ENCODE measurements at places on chromosomes 16 and 17.

GRCh38 chr17:80449194-80449929, 27.0 kb downstream of the NPTX1 start:
- DNase-seq: no peak

DNA sequence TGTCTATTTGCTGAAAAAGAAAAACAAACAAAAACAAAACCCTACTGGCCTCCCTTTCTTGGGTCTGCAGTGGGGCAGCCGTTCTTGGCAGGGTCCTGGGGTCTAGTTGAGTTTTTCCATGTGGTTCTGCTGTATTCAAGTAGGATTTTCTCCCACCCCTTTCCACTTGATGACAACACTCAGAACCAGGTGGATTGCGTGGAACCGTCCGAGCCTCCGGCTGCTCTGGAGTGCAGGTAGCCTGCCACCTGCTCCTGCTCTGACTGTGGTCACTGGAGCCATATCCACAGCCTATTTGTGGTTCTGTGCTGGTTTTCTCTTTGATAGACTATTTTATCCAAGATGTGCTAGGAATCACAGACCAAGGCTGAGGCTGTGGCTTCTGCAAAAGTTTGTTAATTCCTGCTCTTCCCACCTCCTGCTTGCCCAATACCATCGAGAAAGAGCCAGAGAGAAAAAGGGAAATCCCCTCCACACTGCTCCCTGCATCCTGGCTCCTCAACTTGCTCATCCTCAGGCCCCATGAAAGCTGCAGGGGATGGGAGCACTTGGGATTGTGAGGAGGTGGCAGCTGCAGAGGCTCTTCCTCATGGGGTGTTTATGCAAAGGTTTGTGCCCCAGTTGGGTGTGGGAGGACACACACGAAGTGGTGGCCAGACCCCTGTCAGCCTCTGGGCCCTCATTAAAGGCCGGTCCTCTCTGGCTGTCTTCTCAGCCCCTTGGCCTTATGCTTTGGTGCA, 377.8 kb upstream of the TNRC6C start:
- no peak for DNase-seq

GRCh38 chr17:29409963-29410362, 19.8 kb downstream of the TAOK1 start:
- no peak for DNase-seq

DNA sequence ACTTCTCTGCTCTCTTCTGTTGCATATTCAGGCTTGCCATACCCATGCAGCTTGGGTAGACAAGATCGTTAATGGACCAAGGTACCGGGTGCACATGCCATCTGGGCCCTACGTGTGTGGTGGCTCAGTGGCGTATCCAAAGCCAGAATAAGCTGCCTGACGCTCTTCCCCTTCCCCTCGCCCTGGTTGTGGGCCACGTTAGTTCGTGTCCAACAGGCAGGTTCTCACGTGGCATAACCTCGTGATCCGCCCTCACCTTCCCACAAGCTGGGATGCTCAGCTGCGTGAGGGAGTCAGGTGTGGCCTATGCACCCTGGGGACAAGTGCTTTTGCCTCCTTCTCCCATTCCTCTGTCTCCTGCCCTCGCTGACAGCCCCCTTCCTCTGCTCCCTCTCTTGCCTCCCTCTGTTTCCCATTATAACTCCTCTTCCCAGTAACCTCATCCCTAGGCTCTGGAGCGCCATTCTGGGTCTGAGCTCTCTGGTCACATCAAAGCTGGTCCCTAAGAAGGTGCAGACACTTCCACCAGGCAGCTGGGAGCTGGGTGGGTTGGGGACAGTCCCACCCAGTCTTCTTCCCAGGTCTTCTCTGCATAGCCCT, 77.6 kb downstream of the PLD6 start:
- no peak for DNase-seq

DNA sequence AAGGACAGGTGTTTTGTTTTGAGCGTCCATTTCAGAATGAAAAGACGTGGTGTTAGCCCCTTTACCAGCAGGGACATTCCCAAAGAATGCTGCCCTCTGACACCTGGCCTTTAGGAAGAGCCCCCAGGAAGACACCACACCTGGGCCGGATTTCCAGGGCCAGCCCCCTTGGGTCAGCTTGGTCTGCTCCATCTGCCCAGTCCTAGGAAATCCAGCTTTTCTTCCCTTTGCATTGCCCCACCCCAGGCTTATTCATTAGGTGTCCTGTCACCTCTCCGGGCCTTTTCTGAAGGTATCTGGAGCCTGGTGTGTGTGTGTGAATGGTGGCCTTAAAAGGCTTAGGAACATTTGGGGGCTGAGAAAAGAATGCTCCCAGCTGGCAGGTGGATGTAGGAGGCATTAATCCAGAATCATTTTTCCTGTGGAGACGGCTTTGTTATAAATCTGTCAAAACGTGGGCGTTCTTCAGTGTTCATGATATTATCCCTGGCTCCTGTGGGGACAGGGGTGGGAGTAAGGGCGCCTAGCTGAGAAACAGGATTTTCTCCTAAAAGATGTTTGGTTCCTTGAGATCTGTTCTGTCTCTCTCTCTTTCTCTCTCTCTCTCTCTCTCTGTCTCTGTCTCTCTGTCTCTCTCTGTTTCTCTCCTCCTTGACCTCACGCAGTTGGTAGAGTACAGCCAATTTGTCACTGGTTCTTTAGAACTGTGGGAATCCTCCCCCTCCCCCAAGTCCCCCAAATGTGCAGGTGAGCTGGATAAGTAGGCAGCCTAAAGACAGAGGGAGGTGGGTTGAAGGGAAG, 84.0 kb downstream of the NTN1 start:
- DNase-seq: no peak

- no peak for DNase-seq
Observed at GRCh38 chr17:34820248-34820801, 140.9 kb downstream of the CCT6B start.

GRCh38 chr16:30948667-30949649, at the start of gene ORAI3:
Gene ORAI3 (plus strand): TSS chr16:30949068. CDS start chr16:30949290, 222 bp downstream.
- DNase-seq: peak; percentile 81

DNA sequence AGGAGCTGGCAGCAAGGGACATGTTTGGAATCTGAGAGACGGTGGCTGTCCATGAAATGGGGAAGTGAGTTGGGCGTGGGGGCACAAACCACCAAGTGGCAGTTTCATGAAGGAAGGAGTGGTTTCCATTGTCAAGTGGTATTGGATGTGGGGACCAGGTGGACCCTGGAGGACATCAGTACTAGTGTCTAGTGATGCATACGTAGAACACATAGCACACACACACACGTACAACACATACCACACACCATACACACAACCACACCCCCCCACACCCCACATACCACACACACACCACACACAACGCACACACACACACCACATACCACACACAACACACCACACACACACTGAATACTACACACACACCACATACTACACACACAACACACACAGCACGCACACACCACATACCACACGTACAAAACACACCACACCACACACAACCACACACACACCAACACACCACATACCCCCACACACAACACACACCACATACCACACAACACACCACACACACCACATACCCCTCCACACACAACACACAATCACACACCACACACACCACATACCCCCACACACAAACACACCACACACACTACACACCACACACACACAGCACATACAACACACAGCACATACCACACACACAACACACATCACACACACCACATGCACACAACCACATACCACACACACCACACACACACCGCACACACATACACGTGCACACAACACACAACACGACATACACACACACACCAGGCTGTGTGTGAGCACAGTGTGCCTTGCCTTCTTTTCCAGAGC, 41.1 kb upstream of the GSE1 start:
- DNase-seq: no peak

- DNase-seq: no peak
Observed at GRCh38 chr17:77698903-77699623, 259.4 kb upstream of the TNRC6C start.

GRCh38 chr16:13921328-13921727, 1.4 kb downstream of the ERCC4 start:
- no peak for DNase-seq

DNA sequence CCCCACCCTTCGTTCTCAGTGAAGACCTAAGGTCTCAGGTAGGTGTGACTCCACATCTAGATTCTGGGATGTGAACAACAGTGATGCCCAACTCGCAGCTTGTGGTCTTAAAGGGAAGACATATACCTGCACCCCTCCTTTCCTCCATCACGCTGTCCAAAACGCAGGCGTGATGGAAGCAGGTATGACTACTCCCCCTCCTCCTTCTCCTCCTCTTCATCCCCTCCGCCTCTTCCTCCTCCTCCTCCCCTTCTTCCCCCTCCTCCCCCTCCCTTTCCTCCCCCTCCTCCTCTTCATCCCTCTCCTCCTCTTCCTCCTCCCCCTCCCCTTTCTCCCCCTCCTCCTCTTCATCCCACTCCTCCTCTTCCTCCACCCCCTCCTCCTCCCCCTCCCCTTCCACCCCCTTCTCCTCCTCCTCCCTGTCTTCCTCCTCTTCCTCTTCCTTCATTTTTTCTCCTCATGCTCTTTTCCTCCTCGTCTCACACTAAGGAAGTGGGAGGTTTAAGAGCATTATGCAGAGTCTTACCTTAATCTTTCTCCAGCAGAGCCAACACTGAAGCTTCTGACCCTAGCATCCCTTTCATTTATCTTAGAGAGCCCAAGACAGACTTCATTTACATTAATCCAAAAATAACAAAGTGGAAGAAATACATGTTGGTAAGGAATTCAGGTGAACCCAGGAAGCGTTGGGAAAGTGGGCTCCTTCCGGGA, 352.5 kb downstream of the FOXL1 start:
- no peak for DNase-seq

DNA sequence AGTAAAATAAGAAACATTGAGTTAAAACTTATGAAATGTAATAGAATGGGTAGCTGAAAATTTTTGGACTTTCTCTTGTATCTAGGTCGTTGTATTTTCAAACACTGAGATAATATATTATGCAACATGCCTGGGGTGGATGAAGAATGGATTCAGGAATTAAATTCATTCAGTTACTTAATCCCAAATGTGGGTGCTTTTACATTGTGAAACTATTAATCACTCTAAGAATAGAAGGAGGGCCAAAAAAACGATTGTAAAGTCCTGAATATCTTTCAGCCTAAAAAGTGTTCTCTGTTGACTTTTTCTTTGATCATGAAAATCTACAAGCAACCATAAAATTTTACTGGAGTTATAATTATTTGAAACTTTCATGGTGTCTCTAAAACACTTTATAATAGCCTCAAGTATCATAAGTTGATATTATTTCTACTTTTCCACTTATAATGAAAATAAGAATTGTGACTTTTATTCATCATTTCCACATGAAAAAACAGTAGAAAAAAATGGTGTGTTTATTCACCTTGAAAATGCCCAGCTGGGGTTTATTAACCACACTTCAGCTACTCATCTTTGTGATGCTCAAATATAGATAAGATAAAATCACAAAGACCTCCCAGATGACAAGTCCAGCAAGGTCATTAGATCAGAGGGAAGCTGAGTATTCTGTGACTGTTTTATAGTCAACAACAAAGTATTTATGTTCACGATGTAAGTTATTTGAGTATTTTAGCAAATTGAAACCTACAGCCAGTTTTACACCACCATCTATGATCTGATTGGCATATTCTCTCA, 619.9 kb upstream of the SOX9 start:
- DNase-seq: no peak

- DNase-seq: no peak
Observed at GRCh38 chr17:65261152-65261551, 124.0 kb downstream of the RGS9 start.

GRCh38 chr17:61131585-61131984, 268.1 kb upstream of the TBX2 start:
- no peak for DNase-seq

DNA sequence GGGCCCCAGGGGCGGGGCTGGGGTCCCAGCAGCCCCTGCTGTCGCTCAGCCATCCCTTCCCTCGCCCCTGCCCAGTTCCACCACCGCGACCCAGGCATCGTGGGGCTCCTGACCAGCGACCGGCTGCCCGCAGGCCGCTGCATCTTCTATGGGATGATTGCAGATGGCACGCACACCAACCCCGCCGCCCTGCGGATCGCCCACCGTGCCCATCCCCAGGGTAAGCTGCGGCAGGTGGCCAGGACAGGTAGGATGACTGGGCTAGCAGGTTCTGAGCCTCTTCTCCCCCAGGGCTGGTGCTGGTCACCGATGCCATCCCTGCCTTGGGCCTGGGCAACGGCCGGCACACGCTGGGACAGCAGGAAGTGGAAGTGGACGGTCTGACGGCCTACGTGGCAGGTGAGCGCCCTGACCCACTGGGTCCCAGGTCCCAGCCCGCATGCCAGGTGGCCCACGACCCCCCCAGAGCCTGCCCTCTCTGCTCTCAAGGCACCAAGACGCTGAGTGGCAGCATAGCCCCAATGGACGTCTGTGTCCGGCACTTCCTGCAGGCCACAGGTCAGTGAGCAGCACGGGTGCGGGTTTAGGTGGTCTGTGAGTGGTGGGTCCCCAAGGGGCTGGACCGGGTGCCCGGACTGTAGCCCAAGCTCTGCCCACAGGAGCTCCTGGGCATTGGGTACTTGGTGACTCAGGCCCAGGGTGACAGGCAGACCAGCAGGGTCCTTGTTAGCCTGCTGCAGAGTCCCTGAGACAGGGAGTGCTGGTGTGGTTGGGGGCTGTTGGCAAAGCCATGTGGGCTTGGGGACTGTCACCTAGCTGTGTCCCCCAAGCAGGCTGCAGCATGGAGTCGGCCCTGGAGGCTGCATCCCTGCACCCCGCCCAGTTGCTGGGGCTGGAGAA, 2.8 kb downstream of the CEMP1 start:
- DNase-seq: no peak

DNA sequence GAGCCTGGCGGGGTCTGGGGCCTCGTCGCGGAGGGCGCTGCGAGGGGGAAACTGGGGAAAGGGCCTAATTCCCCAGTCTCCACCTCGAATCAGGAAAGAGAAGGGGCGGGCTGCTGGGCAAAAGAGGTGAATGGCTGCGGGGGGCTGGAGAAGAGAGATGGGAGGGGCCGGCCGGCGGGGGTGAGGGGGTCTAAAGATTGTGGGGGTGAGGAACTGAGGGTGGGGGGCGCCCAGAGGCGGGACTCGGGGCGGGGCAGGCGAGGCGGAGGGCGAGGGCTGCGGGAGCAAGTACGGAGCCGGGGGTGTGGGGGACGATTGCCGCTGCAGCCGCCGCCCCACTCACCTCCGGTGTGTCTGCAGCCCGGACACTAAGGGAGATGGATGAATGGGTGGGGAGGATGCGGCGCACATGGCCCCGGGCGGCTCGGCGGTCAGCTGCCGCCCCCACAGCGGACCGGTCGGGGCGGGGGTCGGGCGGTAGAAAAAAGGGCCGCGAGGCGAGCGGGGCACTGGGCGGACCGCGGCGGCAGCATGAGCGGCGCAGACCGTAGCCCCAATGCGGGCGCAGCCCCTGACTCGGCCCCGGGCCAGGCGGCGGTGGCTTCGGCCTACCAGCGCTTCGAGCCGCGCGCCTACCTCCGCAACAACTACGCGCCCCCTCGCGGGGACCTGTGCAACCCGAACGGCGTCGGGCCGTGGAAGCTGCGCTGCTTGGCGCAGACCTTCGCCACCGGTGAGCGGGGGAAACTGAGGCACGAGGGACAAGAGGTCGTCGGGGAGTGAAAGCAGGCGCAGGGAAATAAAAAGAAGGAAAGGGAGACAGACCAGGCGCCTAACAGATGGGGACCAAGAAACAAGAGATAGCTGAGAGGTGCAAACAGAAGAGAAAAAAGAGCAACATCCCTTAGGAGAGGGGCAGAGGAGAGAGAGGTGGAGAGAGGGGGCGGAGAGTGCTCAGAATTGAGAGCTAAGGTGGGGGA, at the start of gene PNMT:
Gene PNMT, plus strand, starts transcription at position 509 of the 980 bp plus-strand sequence. Its CDS starts 23 bp downstream, at position 532.
- DNase-seq: peak; percentile 80

- peak; percentile 27 for DNase-seq
Observed at GRCh38 chr17:60153606-60154390, 4.0 kb downstream of the CA4 start.

Data from tongue (tissue), 3 donors.